ENCODE measurements at places on chromosomes 3 and 15.

GRCh38 chr15:40340038-40340739, 550 bp downstream of the CCDC9B start:
- DNase-seq: no peak

GRCh38 chr15:43187544-43188155, 2.4 kb downstream of the CCNDBP1 start:
- no peak for DNase-seq

DNA sequence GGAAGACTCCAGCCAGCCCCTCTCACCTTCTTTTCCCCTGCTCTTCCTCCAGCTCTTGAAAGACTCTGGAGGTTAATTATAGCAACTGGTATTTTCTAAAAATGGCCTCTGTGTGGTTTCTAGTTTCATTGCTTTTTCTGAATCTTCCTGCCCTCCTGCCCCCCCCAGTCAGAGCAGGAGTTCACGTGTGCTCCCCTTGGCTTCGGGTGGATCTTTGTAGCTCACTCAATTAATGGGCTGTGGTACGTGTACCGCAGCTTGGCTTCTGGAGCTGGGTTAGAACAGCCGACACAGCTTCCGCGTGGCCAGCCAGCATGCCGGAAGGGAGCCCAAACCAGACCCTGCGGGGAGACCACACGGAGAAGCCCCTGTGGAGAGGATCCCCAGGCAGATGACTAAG, 31.5 kb downstream of the TM2D3 start:
- no peak for DNase-seq

DNA sequence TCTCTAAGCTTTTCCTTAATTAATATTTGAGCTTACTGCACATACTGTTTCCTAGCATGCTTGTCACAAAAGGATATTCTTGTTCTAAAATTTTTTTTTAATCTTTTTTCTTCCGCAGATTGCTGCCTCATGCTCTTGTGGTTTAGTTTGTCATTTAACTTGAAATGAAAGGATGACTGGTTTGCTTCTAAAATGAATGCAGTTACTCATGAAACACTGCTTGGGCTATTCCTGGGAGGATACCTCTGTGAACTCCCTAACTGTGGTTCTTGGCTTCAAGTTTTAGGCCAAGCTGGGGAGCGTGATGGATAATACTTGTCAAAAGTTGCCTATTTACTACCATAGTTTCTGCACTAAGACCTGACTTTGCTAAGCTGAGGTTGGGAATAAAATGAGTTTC, 64.0 kb downstream of the USP13 start:
- no peak for DNase-seq

DNA sequence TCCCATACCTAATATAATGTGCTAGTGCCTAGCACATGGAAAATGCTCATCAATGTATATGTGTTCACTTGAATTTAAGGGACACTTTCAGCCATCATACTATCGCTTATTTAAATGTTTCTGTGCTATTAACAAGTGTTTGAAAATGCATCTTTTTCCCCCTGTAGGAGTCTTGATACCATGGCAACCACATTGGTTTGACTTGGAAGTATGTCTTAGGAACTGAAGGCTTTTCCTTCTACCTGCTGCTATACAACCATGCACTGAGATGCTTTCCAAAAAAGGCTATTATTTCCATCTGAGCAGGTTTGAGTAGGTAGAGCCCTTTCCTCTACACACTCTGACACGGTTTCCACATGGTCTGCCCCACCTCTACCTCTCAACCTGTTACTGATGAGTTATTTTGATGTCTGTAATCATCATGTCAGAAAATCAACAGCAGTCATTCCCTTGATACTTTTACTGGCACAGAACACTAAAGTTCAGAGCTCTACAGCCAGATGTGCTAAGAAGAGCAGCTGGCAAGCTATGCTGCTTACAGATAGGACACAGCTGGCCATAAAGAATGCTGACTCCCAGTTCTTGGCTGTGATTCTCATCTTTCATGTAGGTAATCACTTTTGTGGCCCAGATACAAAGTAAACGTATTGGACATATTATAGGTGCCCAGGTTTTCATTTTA, 59.3 kb downstream of the RYR3 start:
- no peak for DNase-seq

DNA sequence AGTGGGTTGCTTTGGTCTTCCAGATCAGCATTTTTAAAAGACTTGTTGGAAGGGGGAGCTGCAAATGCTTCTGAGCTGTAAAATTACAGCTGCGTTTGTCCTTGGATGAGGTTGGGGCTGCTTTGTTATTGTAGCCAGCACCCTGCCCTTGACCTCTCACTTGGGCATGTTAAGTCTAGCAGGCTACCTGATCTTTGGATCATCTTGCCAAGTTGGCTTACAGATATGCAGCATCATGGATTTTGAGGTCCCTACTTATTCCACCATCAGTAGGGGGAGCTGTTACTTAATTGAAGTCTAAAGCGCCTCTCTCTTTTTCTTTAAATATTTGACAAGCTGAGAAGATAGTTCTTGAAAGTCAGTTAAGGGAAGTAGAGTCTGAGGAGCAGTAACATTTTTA, 793.0 kb downstream of the MCTP2 start:
- DNase-seq: no peak

DNA sequence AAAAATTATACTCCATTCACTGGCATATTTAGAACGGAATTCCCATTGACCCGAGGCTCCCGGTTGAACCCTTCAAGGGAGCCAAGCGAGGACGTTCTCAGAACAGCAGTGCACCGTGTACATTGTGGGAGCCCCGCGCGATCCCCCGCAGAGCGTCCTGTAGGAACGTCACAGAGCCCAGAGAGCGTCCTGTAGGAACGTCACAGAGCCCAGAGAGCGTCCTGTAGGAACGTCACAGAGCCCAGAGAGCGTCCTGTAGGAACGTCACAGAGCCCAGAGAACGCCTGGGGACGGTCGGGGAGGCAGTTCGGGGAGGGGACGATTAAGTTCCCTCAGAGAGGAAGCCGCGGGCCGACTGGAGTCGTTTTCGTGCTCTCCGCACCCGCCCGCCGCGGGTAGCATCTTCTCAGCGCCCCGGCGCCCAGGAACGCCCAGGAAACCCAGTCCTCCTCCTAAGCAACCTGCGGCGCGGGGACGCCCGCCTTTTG, 506 bp upstream of the ATP1B3 start:
- DNase-seq: no peak

- no peak for DNase-seq
These were observed 136.1 kb downstream of the CACNA1D start for GRCh38 chr3:53630547-53630946.

- no peak for DNase-seq
These were observed 3.5 kb upstream of the GALNT15 start for GRCh38 chr3:16171009-16171408.

- no peak for DNase-seq
These were observed 691 bp upstream of the HDGFL3 start for GRCh38 chr15:83208367-83208661.

- peak; percentile 50 for DNase-seq
These were observed 21.6 kb upstream of the PAK6 start for GRCh38 chr15:40217166-40217824.

- DNase-seq: no peak
These were observed 104.3 kb downstream of the ZNF280D start for GRCh38 chr15:56628893-56629532.

GRCh38 chr3:187850258-187850921, 105.1 kb upstream of the BCL6 start:
- no peak for DNase-seq

- DNase-seq: no peak
These were observed 30.6 kb upstream of the UBE3A start for GRCh38 chr15:25469377-25469776.

- DNase-seq: no peak
These were observed 1.3 kb downstream of the SCG5 start for GRCh38 chr15:32642667-32643435.

DNA sequence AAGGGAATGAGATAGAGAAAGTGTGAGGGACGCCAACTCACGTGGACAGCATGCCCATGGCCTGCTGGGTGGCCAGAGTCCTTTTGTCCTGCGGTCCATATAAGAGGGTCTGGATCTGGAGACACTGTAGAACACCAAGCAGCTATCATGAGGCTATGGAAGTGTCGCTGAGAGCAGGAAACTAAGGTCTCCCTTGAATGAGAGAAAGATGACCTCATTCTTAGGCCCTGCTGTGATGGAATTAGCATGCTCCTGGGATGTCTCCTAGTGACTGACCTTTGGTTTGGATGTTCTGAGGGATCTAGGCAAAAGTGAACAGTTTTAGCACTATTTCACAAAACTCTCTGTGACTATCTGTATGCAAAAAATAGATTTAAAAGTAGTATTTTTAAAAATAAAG, 34.4 kb downstream of the SYNM start:
- no peak for DNase-seq

DNA sequence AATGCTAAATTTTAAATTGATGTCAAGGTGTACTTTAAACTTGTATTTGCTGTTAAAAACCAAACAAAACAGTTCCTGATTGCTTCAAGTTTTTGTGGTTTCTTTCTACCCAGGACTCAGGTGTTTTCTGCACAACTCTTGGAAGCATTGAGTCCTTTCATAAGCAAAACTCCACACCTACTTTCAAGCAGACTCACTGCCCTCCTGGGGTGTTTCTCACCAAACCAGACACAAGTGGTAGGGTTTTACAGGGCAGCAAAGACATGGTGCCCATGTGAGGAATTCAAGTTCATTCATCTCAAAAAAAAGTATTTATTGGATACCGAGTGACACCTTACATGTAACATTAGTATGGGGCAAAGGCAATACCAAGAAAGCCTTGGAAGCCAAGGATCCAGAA, 146.7 kb upstream of the BNIP2 start:
- no peak for DNase-seq

- peak; percentile 45 for DNase-seq
These were observed 98.9 kb downstream of the CHSY1 start for GRCh38 chr15:101152914-101153313.

GRCh38 chr3:108472001-108472591, 38.3 kb downstream of the MYH15 start:
- no peak for DNase-seq

DNA sequence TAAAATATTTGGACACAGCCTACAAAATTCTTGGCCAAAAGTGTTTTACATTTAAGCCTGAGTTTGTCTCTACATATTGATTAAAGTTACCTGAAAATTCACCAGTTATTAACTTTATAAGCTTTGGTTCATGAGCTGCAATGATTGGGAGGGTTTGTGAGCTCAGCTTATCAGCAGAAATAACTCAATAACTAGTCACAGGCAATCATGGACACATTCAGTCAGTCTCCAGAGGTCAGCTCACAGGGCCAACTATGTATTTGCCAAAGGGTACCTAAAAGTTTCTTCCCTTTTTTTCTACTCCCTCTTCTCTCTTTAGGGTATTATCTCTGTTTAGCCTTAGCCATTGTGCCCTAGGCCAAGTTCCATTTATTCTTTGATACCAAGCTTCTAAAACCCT, 145.9 kb downstream of the ZPLD1 start:
- no peak for DNase-seq

GRCh38 chr3:12986986-12987385, 86.2 kb downstream of the IQSEC1 start:
- DNase-seq: no peak

DNA sequence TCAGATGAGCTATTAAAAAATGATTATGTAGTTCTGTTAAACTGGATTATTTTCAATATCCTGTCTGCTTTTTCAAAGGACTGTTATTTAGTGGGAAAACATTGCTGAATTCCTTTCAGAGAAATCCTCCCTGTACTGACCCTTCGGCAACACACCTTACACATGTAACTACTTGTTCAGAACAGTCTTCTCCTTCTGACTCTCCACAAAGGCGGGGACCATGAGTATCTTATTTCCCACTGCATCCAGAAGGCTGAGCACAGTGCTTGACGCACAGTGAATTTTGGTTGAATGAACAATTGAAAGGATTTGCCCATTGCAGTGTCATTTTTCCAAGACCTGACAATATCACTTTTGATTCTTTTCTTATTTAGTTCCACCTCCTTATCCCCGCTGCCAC, 23.1 kb upstream of the CFAP161 start:
- no peak for DNase-seq

- DNase-seq: peak; percentile 20
These were observed at the start of gene ADAMTSL3 for GRCh38 chr15:83653639-83654378. TSS of gene ADAMTSL3 (plus strand) at chr15:83654123. CDS start at chr15:83655762, 1,639 bp downstream.

GRCh38 chr3:133505813-133506212, 67.7 kb upstream of the CDV3 start:
- no peak for DNase-seq

DNA sequence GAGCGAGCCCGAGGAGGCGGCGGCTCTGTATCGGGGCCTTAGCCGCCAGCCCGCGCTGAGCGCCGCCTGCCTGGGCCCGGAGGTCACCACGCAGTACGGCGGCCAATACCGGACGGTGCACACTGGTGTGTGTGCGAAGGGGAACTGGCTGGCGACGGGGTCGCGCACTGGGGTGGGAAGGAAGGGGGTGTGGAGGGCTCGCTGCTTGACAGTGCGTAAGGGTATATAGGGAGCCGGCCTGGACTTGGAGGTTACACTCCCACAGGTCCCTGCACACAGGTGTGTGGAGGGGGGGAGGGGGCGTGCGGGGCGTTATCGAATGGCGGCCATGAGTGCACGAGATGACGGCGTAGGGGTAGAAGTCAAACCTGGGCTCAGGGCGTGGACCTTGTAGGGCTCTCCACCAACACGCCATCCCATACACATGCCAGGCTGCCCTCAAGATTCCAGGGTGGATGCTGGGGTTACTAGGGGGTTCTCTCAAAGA, 389 bp downstream of the APEH start:
- no peak for DNase-seq

GRCh38 chr3:37864904-37865303, 3.2 kb downstream of the CTDSPL start:
- DNase-seq: no peak

- DNase-seq: no peak
These were observed 10.9 kb downstream of the ATG3 start for GRCh38 chr3:112550859-112551258.

DNA sequence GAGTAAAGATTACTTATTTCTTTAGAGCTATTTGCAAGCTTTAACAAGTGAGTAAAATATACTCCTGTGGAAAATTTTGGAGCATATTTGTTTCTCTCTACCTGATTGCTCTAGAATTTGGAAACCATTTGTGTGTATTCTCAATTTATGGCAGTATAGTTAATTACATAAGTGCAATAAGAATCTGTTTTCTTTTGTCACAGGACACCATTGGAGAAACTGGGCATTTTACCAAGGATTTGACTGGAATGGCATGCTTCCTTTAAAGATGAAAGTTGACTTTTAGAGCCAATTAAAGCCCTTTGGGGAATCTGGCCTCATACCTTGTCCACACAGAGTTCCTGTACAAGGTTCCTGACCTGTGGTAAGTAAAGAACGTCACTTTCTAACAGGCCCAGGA, 38.4 kb downstream of the PAQR5 start:
- no peak for DNase-seq

- DNase-seq: no peak
These were observed 199.6 kb upstream of the LYSMD4 start for GRCh38 chr15:99932676-99933402.

- no peak for DNase-seq
These were observed 356.4 kb upstream of the RASGRP1 start for GRCh38 chr15:38920966-38921365.

DNA sequence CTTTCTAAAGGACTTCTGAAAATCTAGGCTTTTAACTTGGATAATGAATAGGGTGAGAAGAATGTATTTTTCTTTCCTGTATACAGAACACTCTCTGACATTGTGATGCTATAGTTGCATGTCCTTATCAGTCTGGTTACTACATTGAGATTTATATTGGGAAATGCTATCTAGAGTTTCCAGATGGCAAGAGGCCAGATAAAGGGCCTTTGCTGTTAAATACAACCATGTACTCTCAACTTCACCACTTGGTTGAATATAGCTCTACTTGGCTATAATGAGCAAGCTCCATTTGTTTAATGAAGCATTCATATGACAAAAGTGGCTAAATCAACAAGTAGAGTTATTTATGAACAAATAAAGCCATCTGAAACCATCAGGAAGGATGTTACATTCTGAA, 91.0 kb downstream of the IGSF11 start:
- no peak for DNase-seq

- no peak for DNase-seq
These were observed 280.0 kb upstream of the TRIM42 start for GRCh38 chr3:140397847-140398246.
